ENCODE measurements at places on chromosomes 11 and 22.

DNA sequence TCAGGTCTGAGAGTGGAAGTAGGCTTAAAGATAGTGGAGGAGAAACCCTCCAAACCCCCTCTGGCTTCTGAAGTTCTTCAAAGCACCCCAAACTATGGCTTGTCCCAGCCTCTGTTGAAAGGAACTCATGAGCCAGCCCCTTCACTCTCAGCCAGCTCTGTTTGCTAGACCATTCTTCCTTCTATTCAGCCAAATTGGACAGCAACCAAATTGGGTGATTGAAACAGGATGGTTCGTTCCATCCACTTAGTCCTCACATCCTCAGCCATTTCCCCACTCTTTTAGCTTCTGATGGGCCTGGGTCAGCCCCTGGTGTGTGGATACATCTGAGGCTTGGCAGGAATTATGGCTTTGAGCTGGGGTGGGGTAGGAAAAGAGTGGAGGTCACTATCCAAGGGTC, 4.5 kb downstream of the HTR3A start:
- no peak for DNase-seq

- peak; percentile 24 for DNase-seq
These were observed 65.4 kb downstream of the LINC01488 start for GRCh38 chr11:69546735-69547370.

DNA sequence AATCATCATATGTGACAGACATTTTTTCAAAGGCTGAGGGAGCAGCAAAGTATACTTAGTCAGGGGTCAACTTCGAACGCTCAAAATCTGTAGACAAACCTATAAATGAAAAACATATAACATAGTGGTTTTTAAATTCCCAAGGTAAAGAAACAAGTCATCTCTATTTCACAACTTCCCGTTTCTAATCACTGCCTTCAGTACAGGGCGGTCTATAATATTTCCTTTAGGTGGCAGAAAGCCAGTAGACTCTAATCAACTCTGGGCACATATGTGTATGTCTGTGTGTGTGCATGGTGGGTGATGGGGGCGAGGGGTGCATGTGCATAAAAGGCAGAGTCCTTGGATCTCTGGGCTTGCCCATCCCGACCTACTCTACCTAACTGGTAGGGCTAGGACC, 55.0 kb upstream of the ARFGAP3 start:
- no peak for DNase-seq

DNA sequence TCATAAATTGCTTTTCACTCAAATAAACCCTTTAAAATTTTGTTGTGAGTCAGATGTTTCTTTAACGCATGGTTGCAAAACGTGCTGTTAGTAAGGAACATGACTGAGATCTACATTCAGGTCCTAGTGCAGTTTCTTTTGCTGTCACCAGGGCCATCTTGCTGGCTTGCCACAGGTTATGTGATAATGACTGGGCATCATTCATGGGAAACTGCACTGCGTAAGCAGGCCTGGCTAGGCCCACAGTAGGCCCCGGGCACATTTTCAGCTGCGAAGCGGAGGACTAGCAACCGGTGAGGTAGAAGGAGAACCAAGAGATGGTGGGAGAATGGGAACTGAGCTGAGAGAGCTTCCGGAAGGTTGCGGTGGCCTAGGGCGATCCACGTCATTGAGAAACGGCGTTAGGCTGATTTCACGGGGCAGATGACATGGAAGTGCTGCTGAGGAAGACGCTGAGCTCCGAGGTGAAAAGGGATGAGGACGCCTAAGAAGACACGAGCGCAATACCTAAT, 3.2 kb upstream of the KLHDC7B start:
- DNase-seq = peak; percentile 89

GRCh38 chr11:68231621-68232020, 18.5 kb upstream of the KMT5B start:
- no peak for DNase-seq

DNA sequence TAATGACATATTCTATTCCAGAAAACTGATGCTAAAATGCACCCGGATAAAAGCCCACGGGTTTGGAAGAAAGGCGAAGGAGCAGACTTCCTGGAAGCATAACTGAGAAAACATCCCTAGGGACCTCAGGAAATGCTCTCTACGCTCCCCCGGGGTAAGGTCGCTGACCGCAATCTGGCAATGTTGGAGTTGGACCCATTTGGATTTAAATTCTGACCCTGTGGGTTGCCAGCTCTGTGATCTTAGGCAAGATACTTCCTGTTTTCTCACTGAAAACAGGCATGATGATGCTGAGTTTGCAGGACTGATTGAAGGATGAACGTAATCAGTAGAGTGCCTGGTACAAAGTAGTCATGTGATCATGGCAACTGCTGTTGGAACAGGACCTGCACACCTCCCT, 1054.0 kb downstream of the NTM start:
- no peak for DNase-seq

DNA sequence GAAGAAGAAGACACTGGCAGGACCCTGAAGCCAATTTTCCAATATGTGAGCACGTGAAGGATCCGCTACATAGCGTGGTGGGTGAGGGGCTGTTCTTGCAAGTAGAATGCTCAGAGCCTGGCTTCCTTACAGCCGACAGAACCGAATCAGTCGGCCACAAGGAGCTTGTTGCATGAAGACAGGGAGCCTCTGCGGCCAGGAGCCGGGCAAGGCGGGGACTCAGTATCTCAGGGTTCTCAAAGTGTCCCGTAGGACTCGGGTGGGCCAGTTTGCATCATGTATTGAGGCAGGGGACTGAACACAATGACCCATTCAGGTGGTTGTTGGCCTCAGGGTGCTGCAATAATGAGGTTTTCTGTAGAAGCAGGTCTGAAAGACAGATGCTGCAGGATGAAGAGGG, 289.5 kb downstream of the NTM start:
- no peak for DNase-seq

DNA sequence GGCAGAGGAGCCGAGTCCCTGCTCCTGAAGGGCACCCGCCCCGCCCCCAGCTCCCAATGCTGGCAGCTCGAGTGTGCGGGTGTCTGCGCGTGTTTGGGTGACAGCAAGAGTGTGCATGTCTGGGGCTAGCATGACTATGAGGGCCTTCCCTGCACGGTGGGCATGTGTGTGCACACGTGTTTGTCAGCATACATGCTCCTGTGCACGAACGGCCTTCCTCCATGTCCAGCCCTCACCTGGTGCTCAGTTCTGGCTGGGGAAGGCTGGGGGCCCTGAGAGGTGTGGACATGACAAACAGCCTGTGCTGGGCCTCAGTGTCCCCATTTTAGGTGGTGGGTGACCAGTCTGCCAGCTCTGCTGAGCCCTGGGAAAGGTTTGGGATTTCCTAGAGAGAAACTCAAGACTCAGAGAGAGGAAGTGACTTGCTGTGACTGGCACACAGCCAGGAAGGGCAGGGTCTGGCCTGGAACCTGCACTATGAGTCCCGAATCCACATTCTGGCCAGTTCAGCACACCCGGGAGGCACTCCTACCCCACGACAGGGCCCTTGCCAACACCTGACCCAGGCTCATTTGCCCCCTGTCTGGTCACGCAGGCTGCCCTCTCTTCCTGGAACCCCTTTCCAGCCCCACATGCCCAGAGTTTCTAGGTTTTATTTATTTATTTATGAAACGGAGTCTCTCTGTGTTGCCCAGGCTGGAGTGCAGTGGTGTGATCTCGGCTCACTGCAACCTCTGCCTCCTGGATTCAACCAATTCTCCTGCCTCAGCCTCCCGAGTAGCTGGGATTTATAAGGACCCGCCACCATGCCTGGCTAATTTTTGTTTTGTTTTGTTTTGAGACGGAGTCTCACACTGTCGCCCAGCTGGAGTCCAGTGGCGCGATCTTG, 3.3 kb upstream of the SHISA8 start:
- no peak for DNase-seq

GRCh38 chr11:134261626-134262488, 8.5 kb downstream of the ACAD8 start:
- no peak for DNase-seq

- no peak for DNase-seq
These were observed 273.2 kb downstream of the DCDC1 start for GRCh38 chr11:31096191-31096805.

GRCh38 chr11:102955624-102956023, at the start of gene MMP13:
TSS of gene MMP13 (minus strand) at chr11:102955732. CDS start at chr11:102955705, 27 bp downstream.
- DNase-seq = no peak

- DNase-seq = peak; percentile 44
These were observed at the start of gene UBE2L3 for GRCh38 chr22:21567456-21568346. TSS of gene UBE2L3 (plus strand) at chr22:21567714. CDS start at chr22:21567745, 31 bp downstream.

DNA sequence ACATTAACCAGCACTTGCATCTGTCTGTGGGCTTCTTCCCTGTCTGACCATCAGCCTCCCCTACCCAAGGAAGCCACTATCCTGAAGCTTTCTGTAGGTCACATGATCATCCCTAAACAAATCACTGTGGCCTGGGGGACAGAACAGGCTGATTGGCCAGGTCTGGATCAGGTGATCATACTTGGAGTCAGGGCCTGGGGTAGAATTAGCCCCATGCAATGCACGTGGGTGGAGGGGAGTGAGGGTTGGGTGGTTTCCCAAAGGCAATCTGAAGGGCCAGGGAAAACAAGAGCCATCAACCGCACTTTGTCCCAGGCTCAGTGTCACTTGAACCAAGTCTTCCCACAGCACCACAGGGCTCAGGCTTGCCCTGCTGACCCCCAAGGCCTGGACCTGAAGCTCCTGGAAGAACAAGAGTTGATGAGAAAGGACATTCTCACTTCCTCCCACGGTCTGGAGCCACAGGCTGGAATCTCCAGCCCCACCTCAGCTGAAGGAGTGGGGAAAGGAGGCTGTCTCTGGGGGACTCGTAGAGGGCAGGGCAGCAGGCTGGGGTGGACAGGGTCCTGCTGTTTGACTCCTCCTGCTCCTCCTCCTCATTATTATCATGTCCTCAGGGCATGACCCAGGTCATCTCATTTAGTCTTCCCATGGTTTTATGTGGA, 31.5 kb upstream of the TSPAN18 start:
- DNase-seq = no peak

DNA sequence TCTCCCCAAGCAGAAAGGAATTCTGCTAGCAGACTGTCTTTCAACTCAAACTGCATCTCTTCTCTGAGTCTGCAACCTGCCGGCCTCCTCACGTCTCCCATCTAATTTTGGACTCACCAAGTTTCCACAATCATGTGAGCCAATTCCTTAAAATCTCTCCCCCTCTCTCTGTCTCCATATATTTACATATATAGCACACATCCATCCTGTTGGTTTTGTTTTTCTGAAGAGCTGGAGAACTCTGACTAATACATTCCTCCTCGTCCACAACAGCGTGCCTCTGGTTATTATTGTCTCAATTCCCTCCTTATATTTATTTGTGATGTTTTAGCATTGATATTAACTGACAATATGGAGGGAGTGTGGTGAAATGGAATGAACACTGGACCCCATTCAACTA, 29.6 kb upstream of the FJX1 start:
- no peak for DNase-seq

GRCh38 chr11:112172362-112172994, 2.8 kb upstream of the BCO2 start:
- no peak for DNase-seq

DNA sequence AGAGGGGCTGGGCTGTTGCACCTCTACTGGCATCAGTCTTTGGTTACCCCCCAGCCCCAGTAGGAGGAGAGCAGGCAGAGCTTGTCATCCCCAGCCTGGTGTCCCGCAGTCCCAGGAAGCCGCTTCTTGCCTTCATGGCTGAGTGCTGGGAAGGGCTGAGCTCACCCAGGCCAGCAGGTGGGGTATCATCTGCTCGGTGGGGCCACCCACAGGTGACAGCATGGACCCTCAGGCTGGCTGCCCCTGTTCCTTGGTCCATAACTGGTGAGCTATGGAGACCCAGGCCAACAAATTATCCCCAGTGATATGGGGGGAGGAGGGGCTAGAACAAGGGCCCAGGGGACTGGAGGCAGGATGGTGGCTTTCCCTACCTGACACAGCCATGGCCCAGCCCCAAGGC, 6.5 kb upstream of the RHOD start:
- no peak for DNase-seq

- DNase-seq = no peak
These were observed 2.7 kb downstream of the LRRC32 start for GRCh38 chr11:76667856-76668255.

GRCh38 chr22:49855251-49855911, 1.7 kb downstream of the ZBED4 start:
- DNase-seq = no peak

DNA sequence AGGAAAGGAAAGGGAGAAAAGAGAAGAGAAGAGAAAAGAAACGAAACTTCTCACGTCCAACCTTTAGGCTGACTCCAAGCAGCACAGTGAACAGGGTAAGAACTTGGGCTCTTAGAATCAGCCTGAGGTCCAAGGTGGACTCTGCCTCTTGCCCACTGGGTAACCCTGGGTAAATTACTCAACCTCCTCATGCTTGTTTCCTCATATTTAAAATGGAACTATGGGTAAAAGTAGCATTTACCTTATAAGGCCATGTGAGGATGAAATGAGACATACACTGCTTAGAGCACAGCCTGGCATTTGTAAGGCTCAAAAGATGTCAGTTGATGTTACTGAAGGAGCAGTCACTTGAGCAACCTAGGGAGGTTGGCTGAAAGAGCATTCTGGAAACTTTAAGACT, 107.9 kb downstream of the C11orf58 start:
- DNase-seq = no peak

- DNase-seq = no peak
These were observed 120.7 kb upstream of the TMEM45B start for GRCh38 chr11:129694966-129695365.

DNA sequence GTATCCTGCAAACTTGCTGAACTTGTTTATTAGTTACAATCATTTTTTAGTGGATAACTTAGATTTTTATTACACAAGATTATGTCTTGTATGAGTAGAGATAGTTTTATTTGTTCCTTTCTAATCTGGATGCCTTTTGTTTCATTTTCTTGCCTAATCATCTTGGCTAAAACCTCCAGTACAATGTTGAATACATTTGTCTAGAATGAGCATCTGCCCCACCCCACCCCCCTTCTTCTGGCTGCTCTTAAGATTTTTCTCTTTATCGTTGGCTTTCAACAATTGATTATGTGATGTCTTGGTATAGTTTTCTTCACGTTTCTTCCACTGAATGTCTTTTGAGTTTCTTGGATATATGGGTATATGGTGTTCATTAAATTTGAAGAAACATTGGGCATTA, 37.3 kb upstream of the TUB start:
- no peak for DNase-seq

- no peak for DNase-seq
These were observed 41.4 kb downstream of the ARL14EP start for GRCh38 chr11:30364139-30364836.

- peak; percentile 65 for DNase-seq
These were observed 132.7 kb upstream of the DDI1 start for GRCh38 chr11:103903621-103904323.

- no peak for DNase-seq
These were observed 24.8 kb downstream of the FSHB start for GRCh38 chr11:30255637-30256036.

All from GM12864 (cell line).